SW480 (cell line): ENCODE measurements at places on chromosomes 2 and 18.

- no peak for DNase-seq
Measured at GRCh38 chr18:23887035-23887434, 127.5 kb upstream of the TTC39C start.

DNA sequence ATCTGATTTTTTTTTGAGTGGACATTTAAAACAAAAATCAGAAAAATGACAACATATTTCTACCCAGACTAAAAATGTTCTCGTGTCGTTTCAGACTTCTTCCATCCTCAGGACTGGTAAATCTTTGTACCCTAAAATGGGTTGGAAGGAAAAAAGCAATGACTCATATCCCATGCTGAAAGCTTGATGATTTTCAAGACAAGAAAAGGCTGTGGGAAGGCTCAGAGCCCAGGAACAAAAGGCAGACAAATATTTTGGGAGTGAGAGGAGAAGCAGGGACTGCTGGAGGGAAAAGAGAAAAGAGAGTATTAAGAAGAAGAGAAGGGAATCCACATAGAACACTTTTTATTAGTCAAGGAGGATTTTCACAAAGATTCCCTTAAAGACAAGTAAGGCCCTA lies 77.1 kb upstream of the CTAGE1 start:
- DNase-seq = no peak

DNA sequence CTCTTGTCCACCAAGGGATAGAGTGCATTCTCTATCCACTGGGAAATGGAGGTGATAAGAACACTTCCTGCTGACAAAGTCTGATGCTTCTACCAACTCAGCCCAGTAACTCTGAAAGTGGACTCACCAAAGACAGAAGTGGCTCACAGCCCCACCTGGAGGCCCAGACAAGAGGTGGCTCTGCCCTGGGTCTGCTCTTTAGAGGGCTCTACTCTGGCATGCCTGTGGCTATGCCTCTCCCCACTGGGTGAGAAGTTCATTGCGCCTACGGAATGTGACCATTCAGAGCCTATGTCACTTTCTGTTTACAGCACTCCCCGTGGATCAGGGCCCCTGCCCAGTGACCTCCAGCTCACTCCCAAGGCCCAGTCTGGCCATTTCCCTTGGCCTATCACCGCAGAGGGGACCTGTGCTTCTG lies 13.5 kb upstream of the XDH start:
- DNase-seq = peak; percentile 8

- DNase-seq = no peak
Measured at GRCh38 chr2:160909781-160910242, 250.4 kb upstream of the TANK start.

GRCh38 chr2:46723346-46723745 lies 192.3 kb downstream of the MCFD2 start:
- no peak for DNase-seq

DNA sequence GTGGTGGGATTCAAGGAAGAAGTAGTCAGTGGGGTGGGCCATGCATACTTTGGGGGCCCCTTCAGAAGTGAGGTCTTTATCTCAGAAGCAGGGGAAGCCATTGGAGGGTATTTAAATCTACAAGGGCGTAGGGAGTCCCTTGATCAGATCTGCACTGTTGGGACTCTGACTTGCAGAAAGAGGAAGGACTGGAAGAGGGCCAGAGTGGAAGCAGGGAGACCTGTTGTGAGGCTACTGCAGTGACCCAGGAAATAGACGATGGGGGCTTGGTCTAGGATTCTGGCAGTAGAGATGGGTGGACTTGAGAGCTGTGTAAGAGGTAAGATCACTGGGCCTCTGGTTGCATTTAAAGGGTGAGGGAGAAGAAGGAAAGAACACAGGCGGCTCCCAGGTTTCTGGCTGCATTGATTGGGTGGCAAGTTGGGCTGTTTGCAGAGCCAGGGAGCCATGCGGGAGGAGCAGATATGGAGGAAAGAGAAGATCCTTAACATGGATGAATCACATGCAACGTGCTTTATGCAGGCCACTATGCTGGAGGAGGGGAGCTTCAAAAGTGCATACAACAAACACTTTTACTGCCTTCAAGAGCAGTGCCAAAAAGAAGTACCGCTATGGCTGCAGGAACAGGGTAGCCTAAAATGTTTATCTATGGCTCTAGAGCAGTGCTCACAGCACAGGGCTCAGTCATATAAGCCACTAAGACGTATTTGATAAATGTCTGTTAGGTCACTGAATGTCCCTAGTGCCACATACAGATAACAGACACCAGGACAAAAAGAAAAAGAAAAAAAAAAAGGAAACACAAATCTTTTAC lies 2.3 kb downstream of the SFXN5 start:
- DNase-seq = no peak

GRCh38 chr2:132557694-132558093 lies 112.3 kb downstream of the LYPD1 start:
- DNase-seq = no peak

DNA sequence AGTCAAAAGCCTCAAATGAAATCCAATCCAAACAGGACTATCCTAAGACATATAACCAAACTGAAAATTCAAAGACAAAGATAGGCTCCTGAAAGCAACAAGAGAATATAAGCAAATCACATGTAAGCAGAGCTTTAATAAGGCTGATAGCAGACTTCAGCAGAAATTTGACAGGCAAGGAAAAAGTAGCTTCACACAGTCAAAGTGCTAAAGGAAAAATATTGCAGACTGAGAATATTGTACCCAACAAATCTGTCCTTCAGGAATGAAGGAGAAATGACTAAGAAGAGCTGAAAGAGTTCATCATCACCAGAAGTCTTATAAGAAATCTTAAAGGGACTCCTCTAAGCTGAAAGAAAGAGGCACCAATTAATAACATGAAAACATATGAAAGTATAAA lies 150.0 kb downstream of the EVA1A start:
- DNase-seq = no peak

- DNase-seq = peak; percentile 9
Measured at GRCh38 chr18:63578357-63578958, 8.7 kb upstream of the SERPINB13 start.

GRCh38 chr18:76338088-76338487 lies 157.0 kb downstream of the ZNF516 start:
- no peak for DNase-seq

GRCh38 chr2:195898505-195899191 lies 170.0 kb downstream of the DNAH7 start:
- no peak for DNase-seq

DNA sequence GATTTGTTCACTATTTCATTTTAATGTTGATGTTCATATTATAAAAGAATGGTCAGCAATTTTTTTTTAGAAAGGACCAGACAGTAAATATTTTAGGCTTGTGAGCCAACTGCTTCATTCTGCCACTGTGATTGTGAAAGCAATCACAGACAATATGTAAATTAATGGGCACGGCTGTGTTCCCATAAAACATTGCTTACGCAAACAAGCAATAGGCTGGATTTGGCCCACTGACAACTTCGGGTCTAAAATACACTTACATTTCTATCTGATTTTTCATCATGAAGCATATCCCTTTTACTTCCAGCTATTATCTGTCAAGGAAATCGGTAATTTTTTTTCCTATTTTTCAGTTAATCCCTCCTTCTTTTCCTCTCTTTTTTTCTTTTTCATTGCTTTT lies 182.2 kb upstream of the CDH2 start:
- DNase-seq = no peak

DNA sequence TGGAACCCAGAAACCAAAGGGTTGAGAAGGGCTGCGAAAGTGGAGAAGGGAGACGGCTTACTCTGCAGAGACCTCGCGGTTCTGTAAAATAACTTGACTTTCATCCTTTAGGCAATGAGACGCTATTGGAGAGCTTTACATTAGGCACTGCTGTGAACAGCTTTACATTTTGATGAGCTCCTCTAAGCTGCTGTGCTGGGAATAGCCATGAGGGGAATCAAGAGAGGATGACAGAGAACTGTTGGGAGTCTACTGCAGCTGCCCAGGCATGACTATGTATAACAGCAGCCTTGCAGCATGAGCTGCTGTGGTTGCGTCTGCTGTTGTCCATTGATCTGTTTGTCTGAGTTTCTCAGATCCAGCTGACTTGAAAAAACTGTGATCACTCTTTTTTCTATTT lies 310.8 kb upstream of the MAP2 start:
- DNase-seq = peak; percentile 2

DNA sequence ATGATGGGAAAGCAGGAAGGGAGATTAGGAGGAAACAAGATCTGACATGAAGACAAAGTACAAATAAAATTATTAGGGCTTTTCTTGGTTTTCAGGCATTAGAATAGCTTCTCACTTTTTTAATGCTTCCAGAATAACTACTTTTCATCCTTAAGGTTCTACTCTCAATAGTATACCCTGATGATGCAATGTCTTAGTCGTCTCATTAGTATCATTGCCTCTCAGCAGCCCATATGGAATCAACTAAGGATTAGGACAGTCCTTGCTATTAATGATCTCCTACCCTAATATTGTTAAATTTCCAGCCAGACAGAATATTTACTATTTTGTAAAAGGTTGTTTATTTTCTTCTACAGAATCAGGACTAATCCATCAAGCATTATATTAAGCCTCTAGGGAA lies 55.9 kb downstream of the RELCH start:
- no peak for DNase-seq

GRCh38 chr2:64820901-64821300 lies 167.2 kb upstream of the SERTAD2 start:
- no peak for DNase-seq

- no peak for DNase-seq
Measured at GRCh38 chr18:56152551-56153310, 485.7 kb downstream of the TXNL1 start.

- DNase-seq = no peak
Measured at GRCh38 chr2:210956101-210956500, 399.7 kb downstream of the CPS1 start.

- DNase-seq = peak; percentile 20
Measured at GRCh38 chr18:36757081-36757480, 71.7 kb downstream of the TPGS2 start.
